ENCODE measurements at places on chromosomes 13 and 19. TPM values are rescaled to one million over a fixed set of nuclear protein-coding genes. Genes with fewer than 3 reads are reported as not detected.
A peak's percentile ranks its signal among the peaks of the same experiment; 100 is the strongest.

- no peak for DNase-seq
Observed at GRCh38 chr13:41005704-41006103, 13.4 kb downstream of the ELF1 start.

DNA sequence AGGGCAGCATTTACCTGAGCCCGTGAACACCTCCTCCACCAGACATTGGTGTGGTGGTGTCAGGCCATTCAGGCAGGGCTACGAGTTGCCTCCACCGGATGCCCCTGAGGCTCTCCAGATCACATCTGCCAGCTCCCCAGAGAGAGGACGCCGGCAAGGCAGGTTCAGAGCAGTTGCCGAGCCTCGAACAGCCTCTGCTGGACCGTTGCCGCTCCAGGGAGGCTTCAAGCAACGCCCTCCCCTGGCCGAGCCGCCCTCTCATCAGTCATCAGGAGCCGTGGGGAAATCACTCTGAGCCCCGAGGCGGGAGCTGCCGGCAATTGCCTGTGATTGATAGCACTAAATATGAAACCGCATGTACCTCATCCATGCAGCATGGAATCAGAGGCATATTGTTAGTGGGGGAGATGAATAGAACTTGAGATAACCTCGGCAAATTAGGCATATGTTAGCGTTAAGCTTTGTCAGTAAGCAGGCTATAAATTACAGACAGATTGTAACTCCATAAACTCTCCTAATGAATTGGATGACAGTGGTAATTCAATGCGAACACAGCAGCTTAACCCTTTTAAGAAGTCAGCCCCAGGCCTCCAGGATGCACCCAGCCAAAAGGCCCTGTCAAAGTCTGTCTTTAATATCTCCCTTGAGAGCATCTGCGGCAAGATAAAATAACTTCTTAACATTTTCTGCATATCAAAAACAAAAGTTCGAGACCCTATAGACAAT lies 29.8 kb upstream of the SPACA7 start:
- DNase-seq = no peak

The SPC24 gene
- 17.9 TPM for polyA plus RNA-seq

The ZNF578 gene
- polyA plus RNA-seq = 0.82 TPM

The VAV1 gene
- not detected for polyA plus RNA-seq

The ATP4A gene
- not detected for polyA plus RNA-seq

GRCh38 chr13:50588491-50589130 lies 254.9 kb downstream of the DLEU7 start:
- DNase-seq = no peak

GRCh38 chr19:19105365-19106055 lies 32.8 kb downstream of the TMEM161A start:
- no peak for DNase-seq

The ZNF575 gene
- 0.09 TPM for polyA plus RNA-seq

GRCh38 chr13:69970520-69970919 lies 137.1 kb upstream of the ATXN8OS start:
- no peak for DNase-seq

GRCh38 chr13:78309497-78310180 lies 293.7 kb downstream of the POU4F1 start:
- no peak for DNase-seq

- no peak for DNase-seq
Observed at GRCh38 chr19:55901369-55902079, 30.6 kb downstream of the NLRP13 start.

GRCh38 chr19:45358213-45358792 lies 12.1 kb downstream of the ERCC2 start:
- no peak for DNase-seq

- no peak for DNase-seq
Observed at GRCh38 chr13:58434943-58435342, 803.4 kb downstream of the PCDH17 start.

The APOC4 gene
- polyA plus RNA-seq = not detected

- DNase-seq = no peak
Observed at GRCh38 chr13:28714651-28715050, 4.1 kb downstream of the SLC46A3 start.

DNA sequence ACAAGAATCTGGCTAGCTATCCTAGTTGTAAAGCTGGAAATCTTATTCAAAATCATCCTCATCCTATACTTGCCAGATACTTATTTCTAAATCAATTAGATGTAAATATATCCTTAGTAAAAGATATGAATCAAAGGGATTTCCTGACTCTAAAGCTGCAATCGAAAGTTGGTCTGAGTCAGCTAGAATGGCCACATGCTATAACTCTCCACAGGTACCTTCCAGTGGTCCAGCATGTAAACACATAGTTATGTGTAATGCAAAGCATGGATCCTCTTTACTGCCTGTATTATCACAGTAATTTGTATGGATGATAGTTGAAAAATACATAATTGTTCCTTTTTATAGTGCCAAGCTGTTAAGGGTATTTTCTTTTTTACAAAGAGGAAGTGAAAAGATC lies 27.4 kb downstream of the SLITRK6 start:
- no peak for DNase-seq

DNA sequence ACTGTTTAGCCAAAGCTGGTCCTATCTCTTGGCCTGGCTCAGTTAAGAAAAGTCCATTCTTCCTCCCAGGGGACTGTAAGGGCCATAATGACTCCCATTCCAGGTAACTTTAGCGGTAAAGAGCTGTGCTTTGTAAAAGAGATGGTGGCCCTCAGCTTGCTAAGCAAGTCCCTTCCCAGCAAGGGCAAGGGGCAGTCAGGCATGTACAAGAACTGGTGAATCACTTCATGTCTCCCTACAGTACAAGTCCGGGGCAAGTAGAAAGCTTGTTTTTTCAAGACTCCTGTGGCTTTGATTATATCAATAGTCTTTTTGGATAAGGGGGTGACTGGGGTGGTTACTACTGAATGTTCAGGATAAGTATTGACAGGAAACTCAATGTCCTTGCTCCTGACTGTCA lies 88.9 kb downstream of the SLC25A15 start:
- DNase-seq = no peak

- DNase-seq = no peak
Observed at GRCh38 chr19:48833049-48833448, 3.2 kb downstream of the HSD17B14 start.

DNA sequence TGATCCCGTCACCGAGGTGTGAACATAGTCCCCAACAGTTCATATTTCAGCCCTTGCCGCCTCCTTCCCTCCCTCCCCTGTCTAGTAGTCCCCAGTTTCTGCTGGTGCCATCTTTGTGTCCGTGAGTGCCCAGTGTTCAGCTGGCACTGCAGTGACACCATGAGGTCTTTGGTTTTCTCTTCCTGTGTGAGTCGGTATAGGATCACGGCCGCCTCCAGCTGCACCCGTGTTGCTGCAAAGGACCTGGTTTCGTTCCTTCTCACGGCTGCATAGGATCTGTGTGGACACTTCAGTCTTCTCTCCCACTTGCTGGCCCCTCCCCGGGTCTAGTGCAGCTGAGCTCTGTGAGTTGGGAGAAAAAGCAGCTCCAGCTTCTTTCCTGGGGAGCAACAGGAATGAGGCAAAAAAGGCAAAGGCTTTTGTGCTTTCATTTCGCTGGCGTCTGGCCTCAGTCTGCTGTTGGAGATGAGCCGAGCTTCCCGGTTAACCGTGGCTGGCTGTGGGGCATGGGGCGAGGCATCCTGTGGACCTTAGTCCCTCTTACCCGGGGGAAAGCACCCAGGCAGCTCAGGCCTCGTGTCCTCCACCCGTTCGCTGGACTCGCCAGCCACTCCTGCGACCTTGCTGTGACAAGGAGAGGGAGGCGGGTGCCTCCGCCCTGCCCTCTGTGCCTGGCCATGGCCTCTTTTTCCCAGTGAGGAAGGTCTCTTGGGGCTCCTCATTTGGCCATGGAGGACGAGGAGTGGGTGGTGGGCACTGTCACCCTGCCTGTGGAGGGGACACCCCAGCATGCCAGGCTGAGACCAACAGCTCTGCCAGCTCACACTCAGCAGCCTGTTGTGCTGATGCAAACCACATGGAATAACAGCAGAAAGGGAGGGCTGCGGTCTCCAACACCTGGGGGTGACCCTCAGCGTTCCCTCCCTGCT lies 196.5 kb downstream of the TEX29 start:
- no peak for DNase-seq

DNA sequence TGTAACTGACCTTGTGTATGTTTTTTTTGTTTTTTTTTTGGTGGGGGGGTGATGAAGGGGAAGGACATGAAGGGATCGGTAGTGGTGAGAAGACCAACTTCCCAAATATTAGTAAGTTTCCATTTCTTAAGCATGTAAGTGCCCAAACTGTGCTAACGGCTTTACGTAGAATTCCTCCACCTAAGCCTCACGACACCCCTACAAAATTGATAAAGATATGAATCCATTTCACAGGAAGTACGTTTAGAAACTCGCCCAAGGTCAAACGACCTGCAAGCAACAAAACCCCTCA lies 649 bp downstream of the UQCRFS1 start:
- DNase-seq = no peak

DNA sequence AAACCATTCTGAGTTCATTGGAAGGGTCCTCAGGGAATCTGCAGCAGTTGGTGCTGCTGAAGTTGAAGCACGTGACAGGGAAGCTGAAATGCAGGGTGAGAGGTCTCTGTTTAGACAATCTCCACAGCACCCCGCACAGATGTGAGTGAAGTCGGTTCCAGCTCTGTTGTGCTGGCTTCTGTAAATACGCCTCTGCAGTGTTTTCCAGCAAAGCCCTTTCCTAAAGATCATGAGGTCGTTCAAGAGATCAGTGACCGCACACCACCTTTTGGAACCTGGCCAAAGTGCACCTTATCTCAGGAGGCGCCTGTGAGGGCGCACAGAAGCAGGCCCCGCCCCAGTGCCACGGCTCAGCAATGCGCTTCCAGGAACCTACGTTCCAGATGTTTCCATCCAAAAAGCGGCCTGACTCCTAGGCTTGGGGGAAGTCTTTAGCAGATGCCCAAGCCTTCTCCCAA lies 10.8 kb downstream of the CUL4A start:
- no peak for DNase-seq

The NAXD gene
- 29.1 TPM for polyA plus RNA-seq

DNA sequence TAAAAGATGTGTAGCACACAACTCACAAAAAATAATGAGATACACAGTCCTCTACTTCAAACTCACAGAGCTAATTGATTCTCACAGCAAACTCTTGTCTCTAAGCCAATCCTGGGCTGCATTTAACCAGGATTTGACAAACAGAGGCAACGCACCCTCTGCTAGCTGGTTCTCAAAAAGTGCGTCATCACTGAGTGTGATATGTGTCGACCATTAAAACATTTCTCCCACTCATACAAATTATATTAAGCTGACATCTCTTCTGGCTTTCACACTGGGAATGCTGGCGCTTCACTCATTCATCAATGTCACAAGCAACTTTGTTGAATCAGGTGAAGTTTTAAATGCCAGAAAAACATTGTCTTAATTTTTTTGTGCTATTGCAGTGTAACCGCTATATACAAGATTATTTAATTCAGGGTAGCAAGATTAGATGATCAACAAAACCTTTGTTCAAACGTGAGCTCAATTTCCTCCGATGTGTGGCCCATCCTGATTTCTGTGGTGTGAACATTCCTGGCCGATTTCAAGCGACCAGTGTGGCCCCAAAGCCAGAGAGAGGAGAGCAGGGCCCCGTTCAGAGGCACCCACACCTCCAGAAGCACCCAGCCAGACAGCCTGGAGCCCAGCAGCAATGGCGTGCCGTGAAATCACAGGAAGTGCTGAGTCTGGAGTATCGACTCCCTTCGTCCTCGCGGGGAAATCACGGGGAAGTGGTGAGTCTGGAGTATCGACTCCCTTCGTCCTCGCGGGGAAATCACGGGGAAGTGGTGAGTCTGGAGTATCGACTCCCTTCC lies 49.4 kb downstream of the RASA3 start:
- no peak for DNase-seq

DNA sequence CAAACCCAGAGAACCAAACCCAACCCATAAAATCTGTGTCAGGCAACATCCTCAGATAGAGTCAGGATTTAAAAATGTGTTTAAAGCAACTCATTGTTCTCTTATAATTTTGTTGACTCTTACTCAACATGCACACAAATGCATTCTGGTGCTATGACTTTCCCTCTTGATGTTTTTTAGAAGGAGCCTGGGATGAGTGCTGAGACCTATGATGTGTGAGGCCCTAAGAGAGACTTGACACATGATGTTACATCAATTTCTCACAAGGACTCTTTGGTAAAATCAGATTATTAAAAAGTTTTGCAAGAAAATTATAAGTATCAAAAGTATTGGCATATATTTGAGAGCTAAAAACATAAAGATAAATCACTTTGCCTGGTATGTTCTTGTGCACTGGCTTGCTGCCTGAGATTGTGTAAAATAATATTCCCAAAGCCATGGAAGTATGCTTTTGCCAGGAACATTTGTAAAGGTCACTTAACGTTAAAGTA lies 173.9 kb downstream of the DCLK1 start:
- DNase-seq = peak; percentile 58

DNA sequence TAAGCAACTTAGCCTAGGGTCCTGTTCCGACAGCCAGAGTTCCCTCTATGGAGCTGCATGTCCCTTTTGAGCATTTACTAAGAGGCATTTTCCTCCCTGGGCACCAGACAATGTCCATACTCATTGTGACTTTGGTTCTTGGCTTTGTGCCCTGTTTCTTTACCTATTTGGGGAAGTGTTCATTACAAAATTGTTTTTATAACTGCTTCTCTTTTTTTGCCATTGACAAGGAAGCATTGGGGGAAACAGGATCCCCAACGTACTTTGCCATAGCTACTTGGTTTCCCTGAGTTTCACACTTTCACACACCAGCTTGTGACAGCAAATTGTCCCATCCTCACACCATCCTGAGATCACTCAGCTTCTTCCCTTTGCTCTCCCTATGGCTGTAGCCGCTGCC lies 81.1 kb upstream of the SIAH3 start:
- DNase-seq = no peak

The CEACAM7 gene
- polyA plus RNA-seq = not detected

DNA sequence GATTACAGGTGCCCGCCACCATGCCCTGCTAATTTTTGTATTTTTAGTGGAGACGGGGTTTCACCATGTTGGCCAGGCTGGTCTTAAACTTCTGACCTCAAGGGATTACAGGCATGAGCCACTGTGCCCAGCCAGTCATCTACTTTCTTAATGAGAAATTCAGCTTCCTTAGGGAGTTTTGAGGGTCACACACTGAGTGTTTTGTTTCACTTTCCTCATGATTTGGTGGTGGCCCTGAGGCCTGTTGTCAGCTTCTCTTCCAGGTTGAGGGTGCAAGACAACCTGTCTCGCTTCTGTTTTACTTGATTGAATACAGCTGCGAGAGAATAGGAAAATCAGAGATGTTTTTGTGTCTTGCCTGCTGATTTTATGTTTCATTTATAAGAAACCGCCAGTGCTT lies 9.9 kb downstream of the FRY start:
- DNase-seq = no peak

Data from BJ (cell line).